CD4-positive, alpha-beta T cell (primary cell): ENCODE measurements at places on chromosomes 12 and 14. TPM values are rescaled to one million over a fixed set of nuclear protein-coding genes. Genes with fewer than 3 reads are reported as not detected.

- peak; percentile 62 for DNase-seq
These were observed 15.8 kb upstream of the PPP4R4 start for GRCh38 chr14:94158239-94158883.

DNA sequence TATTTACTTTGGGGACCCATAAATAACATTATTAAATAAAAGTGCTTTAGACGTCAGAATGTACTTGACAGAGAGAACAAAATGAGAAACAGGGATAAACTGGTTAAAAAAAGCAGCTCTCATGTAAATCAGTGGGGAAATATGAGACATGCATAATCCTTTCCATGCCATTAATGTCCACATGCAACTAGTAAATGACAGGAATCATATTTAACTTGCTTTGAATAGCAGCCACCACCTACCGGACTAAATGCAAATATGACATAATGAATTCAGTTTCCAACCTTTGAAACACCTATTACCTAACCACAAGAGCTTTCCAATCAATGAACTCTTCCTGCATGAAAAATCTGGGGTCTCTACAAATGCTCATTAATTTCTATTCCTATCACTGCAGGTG, 19.6 kb downstream of the FGD6 start:
- DNase-seq: no peak

DNA sequence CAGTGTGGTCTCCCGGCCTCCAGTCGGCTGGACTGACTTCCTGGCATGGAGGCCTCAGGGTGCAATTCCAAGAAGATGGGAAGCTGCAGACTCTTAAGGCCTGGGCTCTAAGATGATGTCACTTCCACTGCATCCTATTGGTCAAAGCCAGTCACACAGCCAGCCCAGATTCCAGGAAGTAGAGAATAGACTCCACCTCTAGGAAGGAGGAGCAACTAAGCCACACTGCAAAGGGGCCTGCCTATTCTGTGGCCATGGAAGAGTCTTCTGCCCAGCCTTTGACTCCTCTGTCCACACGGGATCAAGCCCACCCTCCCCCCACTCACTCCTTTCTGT, 103.9 kb upstream of the RFLNA start:
- no peak for DNase-seq

- DNase-seq: no peak
These were observed 79.5 kb downstream of the APAF1 start for GRCh38 chr12:98724384-98725155.

DNA sequence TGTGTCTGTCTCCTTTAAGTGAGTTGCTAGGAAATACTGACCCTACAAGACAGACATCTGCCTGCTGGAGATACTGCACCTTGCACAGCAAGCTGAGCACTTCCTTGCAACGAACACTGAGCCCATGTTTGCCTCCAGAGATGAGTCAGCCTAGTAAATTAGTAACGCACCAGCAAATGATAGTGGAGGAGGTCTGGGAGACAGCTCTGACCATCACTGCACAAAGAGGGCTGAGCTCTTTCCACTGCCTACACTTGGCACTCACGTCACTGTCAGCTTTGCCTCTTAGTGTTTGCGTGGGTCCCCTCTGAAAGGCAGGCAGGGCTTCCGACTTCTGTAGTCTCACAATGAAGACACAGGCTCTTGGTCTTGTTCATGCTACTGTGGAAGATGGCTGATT, 109.0 kb downstream of the APAF1 start:
- no peak for DNase-seq

GRCh38 chr12:65501935-65502334, 223.5 kb downstream of the MSRB3 start:
- DNase-seq: no peak

- no peak for DNase-seq
These were observed 9.5 kb upstream of the SP7 start for GRCh38 chr12:53345486-53346188.

The RNASE9 gene
- total RNA-seq: not detected

DNA sequence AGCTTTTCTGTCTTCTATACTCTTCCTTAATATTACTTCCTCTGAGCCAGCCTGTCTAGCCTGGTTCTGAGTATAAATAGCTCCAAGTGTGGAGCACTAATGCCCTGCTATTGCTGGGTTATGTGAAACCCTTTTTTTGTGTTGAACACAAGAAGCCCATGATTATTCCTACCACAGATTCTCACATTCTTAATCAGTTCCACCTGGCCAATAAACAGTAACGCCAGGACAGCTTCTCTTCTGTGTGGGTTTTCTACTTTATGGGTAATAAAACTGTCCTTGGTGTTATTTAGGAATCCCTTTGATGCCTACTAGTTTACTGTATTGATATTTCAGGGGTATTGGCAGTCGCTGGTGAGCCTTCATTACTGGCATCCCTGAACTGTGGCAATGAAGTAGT, 48.9 kb upstream of the LRIG3 start:
- DNase-seq: no peak

The HNRNPA1 gene
- total RNA-seq: 1,994 TPM

DNA sequence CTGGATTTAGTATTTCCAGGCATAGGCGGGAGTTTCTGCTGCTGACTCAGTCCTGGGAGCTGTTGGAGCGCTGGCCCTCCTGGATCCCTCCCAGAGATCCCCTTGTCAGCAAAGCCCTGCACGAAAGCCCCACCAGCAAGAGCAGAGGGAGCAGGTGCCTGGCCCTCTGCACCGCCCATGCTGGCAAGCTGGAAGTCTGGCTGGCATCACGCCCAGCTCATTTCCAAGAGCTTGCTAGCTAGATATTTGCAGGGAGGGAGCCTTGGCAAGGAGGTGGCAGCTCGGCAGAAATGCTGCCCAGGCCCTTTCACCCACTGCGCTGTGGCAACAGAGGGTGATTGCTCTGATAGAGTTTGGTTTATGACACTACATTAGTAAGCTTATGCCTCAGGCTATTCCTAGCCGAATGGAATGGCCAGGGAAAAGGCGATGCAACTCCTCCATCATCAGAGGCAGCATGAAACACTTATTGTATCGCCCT, 193.9 kb downstream of the EMP1 start:
- no peak for DNase-seq

- DNase-seq: no peak
These were observed 47.2 kb upstream of the LDHB start for GRCh38 chr12:21704847-21705246.
